ENCODE measurements at places on chromosomes 7 and 10.

DNA sequence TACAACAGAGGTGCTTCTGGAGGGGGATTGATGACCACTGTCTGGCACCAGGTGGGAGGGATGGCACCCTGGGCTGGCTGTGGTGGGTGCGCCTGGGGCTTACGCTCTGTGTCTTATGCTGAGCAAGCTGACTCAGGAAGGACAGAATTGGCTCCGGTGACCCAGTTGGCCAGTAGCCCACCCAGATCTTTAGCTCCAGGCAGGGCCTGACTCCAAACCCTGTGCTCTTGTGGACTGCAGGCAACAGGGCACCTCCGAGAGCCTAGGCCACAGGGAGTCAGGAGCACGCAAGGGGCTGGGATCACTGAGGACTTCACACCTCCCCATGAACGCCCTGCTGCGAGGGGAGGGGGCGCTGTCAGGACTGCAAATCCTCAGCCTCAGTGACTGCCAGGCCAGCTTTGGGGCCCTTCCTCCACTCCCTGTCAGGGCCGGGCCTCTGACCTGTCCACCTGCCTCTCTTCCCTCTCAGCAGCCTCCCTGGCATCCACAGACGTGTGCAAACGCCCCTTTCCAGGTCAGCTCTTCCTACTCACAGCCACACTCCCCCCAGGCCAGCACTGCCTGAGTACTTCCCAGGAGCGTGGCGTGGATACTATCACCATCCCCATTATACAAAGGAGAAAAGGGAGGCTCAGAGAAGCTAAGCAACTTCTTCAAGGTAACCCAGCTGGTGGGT is 118.7 kb downstream of the SLIT1 start:
- no peak for DNase-seq

- DNase-seq: no peak
Measured at GRCh38 chr7:36790311-36790787, 66.1 kb upstream of the AOAH start.

DNA sequence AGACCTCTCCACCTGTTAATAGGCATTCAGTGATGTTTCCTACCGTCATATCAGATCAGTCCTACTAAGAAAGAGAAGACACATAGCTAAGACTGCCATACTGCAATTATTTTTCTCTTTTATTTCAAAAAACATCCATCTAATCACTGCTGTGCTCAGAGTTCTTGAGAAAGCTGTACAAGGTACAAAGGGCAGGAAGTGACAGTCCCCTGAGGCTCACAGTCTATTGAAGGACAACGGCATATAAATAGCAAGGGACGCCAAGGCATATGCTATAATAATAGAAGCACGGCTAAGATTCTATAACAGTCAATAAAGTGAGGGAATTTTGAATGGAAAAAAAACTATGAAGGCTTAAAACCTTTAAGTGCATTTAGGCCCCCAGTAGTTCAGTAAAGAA is 415.3 kb upstream of the NRP1 start:
- DNase-seq: no peak

DNA sequence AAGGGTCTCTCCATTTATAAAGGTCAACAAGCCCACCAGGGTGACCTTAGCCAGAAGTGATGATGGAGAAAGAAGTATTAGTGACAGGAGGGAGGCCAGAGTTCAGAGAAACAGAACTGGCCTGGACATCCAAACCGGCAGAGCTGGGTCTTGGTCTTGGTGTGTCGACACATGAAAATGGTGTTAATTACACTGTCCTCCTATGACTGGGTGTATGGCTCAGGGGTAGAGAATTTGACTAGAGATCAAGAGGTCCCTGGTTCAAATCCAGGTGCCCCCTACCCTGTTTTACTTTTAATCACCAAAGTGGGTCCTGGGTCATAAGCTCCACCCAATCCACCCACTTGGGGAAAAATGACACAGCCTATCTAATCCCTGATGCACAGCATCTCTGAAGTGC is 110.6 kb upstream of the ZNF746 start:
- no peak for DNase-seq

DNA sequence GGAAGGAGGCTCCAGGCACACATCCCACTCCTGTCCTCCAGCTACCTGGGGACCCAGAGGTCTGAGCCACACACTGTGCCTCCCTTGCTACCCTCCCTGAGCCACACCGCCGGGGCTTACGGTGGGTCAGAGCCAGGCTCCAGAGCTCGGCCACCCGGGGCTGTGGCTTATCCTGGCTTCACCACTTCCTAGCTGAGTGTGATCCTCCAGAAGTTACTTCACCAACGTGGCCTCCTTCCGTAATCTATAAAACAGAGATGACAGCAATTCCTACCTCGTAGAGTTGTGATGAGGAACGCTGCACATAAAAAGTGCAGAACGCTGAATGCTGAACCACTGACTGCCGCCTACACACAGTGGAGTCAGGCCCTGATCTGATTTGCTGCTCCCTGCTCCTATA is 285.0 kb downstream of the PRPF18 start:
- DNase-seq: no peak

DNA sequence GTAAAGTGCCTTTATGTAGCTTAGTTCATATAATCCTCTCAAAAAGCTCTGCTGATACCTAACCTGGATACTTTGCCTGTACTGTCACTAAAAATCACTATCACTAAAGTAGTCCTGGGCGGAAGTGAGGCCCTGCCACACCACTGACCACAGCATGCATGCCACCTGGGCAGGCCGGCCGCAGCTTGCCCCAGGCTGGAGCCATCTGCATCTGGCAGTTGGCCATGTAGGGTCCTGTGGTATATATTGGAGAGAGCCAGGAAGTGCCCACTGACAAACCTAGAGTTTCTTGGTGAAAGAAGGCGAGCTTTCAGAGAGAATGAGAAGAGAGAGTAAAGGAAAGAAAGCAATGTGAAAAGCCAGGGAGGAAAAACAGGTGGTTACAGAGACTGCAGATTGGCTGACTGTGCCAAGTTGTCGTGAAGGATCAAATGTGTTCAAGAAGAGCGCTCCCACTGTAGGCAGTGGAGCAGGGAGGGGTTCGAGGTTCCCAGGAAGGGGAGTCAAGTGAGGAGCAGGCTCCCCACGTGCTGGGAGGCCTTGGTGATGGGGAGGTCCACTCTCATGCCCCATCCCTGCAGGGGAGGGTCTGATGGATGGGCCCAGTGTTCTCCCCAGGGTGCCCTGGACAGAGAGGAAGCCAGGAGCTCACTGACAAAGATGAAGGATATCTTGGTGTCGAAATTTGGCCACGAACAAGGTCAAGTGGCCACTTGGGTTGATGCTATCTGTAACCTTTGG is 13.6 kb downstream of the LOXL4 start:
- DNase-seq: no peak

- DNase-seq: no peak
Measured at GRCh38 chr10:308572-309085, 173.4 kb downstream of the ZMYND11 start.

- DNase-seq: no peak
Measured at GRCh38 chr7:37831244-37831643, 17.2 kb upstream of the NME8 start.

DNA sequence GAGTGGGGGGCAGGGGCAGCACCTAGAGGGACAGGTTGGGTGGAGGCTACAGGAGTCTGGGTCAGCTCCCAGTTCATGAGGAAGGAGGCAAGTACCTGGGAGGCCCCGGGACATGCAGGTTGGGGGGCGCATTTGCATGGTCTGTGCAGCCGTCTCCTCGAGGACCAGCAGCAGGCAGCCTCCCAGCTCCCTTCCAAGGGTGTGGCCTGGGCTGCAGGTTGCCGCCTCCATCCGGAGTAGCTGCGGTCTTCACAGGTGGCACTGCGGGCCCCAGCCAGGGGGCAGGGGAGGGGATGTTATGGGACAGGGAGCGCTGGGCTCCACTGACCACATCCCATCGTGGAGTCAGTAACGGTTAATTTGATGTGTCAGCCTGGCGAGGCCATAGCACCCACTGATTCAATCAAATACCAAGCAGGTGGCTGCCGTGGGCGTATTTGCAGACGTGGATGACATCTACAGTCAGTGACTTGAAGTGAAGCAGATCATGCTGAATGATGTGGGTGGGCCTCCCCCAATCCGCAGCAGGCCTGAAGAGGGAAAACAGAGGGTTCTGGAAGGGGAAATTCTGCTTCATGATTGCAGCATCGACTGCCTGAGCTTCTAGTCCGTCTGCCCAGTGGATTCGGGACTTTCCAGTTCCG is 81.6 kb downstream of the PRKAG2 start:
- no peak for DNase-seq

- DNase-seq: no peak
Measured at GRCh38 chr7:124758327-124758726, 7.3 kb downstream of the GPR37 start.

DNA sequence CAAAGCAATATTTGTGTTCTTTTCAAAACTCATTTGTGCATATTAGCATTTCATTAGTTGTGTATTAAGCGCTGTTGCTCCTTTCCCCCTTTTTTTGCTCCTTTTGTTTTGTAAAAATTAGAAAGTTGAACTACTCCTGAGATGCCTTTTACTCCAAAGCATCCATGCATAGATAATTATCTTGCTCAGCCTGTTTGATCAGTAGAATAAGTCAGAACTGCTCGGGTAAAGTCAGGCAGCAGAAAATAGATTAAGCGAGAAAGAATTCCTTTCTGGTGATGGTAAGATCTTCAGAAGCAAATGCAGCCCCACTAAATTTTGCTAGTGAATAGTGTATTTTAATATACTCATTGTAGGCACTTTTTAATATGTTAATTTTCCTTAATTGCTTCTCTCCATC is 227.1 kb downstream of the TEX36 start:
- no peak for DNase-seq

- no peak for DNase-seq
Measured at GRCh38 chr7:119783799-119784198, 489.2 kb upstream of the KCND2 start.

GRCh38 chr10:108612485-108612884 is 1310.8 kb downstream of the XPNPEP1 start:
- DNase-seq: no peak

GRCh38 chr7:41847606-41848005 is 144.7 kb upstream of the INHBA start:
- no peak for DNase-seq

DNA sequence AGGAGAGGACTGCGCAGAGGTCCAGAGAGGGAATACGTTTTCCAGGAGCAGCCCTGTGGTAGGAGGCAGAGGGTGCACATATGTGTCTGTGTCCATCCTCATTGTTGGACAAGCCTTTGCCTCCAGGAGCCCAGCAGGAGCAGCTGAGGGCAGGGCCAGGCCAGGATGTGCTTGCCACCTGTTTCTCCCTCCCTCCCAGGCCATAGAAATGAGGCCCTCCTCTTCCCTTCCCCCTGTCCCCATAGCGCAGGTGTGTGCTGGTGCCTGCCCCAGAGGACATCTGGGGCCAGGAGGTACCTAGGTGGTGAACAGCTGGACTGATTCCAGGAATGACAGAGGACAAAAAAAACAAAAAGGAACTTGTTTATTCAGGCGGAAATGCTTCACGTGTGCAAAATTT is 10.5 kb upstream of the CXCL12 start:
- no peak for DNase-seq
